HepG2 (cell line): ENCODE measurements at places on chromosomes 7 and 10. TPM values are rescaled to one million over a fixed set of nuclear protein-coding genes. Genes with fewer than 3 reads are reported as not detected.

The CHST3 gene
- total RNA-seq, result 13.4 and 18.7 TPM in 2 replicates

The SPDYE1 gene
- not detected in 2 replicates for total RNA-seq

The ARHGAP22 gene
- total RNA-seq, result 0.38 TPM in 1 of 2 replicates, not detected in the other

The GTF2IRD1 gene
- 16.5 and 17.8 TPM in 2 replicates for total RNA-seq

The MMD2 gene
- not detected in 2 replicates for total RNA-seq

The PKD2L1 gene
- total RNA-seq, result 0.07 and 0.31 TPM in 2 replicates

The FZD8 gene
- 0.07 TPM in 1 of 2 replicates, not detected in the other for total RNA-seq

The CHST15 gene
- total RNA-seq, result 1.1 and 1.4 TPM in 2 replicates

The C7orf57 gene
- total RNA-seq, result not detected in 2 replicates

The PLCE1 gene
- total RNA-seq, result 0.04 and 0.06 TPM in 2 replicates

The RPEL1 gene
- total RNA-seq, result 0.04 and 0.10 TPM in 2 replicates

The MSMB gene
- not detected in 2 replicates for total RNA-seq

The POU6F2 gene
- total RNA-seq, result not detected in 2 replicates

The FGFR2 gene
- total RNA-seq, result 1.4 and 2.6 TPM in 2 replicates

The NCF1 gene
- total RNA-seq, result not detected in 2 replicates

The PVRIG gene
- not detected in 2 replicates for total RNA-seq

The IL15RA gene
- 0.53 and 0.66 TPM in 2 replicates for total RNA-seq

The CALML5 gene
- total RNA-seq, result not detected in 2 replicates

The UCN3 gene
- total RNA-seq, result not detected in 2 replicates

The KNDC1 gene
- total RNA-seq, result 0.44 TPM in 1 of 2 replicates, not detected in the other

The SH2D4B gene
- total RNA-seq, result not detected in 2 replicates

The CDHR1 gene
- 0.04 TPM in 1 of 2 replicates, not detected in the other for total RNA-seq

The HKDC1 gene
- total RNA-seq, result 5.1 and 12.4 TPM in 2 replicates

The ARHGAP19 gene
- total RNA-seq, result 10.0 and 15.6 TPM in 2 replicates

The NEUROG3 gene
- total RNA-seq, result not detected in 2 replicates

The FXYD4 gene
- total RNA-seq, result not detected in 2 replicates

The PLEKHA8 gene
- 26.4 and 32.5 TPM in 2 replicates for total RNA-seq

The ZNF467 gene
- not detected in 2 replicates for total RNA-seq

The PON3 gene
- 14.1 and 23.6 TPM in 2 replicates for total RNA-seq

The AOAH gene
- not detected in 2 replicates for total RNA-seq

The RBP3 gene
- not detected in 2 replicates for total RNA-seq

The PAXIP1 gene
- 16.2 and 17.9 TPM in 2 replicates for total RNA-seq

The OR9A2 gene
- not detected in 2 replicates for total RNA-seq

The PRSS37 gene
- not detected in 2 replicates for total RNA-seq

The ZNF282 gene
- 19.3 and 20.9 TPM in 2 replicates for total RNA-seq

The NPFFR1 gene
- total RNA-seq, result under 0.01 TPM in 1 of 2 replicates, not detected in the other

The VWC2 gene
- not detected in 2 replicates for total RNA-seq

The MYOF gene
- 0.42 and 0.66 TPM in 2 replicates for total RNA-seq

The SMARCD3 gene
- 0.53 and 0.62 TPM in 2 replicates for total RNA-seq

The GATA3 gene
- total RNA-seq, result not detected in 2 replicates

The OPN4 gene
- not detected in 2 replicates for total RNA-seq

The COL13A1 gene
- total RNA-seq, result not detected in 2 replicates

The CHN2 gene
- total RNA-seq, result 23.5 and 28.6 TPM in 2 replicates

The OR2A7 gene
- total RNA-seq, result not detected in 2 replicates
